Calu3 (cell line): ENCODE measurements at places on chromosomes 16 and 17.

DNA sequence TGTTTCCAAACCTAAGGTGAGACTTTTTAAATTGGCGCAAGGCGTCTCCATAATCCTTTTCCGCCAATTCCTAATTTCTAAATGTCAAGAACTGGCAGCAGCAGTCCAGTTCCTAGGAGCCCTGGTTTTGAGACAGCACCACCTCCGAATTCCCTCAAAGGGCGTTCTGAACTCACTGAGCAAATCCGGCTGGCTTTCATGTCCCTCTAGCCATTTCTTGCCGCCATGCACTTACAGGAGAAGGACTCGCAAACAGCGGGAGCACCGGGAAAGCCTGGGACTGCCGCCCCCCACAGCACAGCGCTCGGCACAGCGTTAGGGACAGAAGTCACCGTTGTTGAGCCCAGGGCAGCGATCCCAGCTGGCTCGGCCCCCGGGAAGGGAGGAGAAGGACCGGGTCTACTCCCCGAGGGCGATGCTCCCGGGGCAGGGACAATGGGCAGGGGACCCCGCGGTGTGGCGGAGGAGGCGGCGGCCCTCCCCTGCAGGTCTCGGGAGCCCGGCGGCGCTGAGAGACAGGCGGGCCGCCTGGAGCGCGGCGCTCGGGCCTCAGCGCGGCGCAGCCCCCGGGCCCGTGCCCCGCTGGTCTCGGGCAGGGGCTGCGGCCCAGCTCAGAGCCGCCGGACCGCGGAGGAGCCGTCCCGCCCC lies 545 bp downstream of the ARHGAP17 start:
- DNase-seq, result peak; percentile 56

DNA sequence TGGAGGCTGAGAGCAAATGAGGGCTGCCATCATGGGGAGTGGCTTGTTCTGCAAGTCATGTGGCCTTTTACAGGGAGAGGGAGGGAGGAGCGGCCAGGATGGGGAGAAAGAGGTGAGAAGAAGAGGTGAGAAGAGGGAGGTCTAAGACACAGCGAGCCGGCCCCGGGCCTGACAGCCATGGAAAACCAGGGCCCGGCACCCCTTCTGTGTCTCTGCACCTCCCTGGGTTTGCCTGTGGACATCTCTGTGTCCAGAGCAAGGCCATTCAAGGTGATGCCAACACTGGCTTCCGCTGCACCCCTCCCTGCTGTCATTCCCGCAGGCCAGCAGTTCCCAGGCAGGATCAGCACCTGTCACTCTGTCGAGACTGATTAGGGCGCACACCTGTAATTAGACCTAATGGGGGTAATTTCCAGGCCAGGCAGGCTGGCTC lies 75.6 kb downstream of the MGAT5B start:
- no peak for DNase-seq

- peak; percentile 94 for DNase-seq
Measured at GRCh38 chr17:72618001-72618509, 474.4 kb downstream of the SLC39A11 start.

DNA sequence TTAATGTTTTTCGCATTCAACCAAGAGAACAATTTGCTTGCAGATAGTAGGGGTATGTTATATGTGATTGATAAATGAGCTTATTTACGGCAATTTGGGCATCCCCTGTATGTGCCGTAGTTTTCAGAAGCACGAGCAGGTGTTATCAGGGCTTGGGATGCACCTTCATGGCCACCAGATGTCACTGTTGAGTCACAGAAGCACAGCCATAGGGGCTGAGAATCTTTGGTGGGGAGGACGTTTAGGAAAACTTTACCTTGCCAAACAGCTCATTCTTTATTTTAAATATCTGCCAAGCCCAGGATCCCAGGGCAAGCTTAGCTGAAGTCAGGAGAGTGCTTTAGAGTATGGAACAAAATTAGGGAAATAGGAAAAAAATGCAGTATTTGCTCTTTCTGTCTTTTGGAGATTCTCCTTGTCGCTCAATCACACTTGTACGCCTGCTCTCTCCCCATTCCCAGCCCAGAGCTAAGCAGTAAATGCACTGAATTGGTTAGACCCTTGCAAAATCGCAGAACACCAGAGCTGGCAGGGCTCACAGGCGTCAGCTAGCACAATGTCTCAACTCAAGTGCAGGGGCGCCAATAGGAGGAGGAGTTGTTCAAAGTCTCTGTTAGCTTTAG lies 93.6 kb upstream of the MPHOSPH6 start:
- peak; percentile 66 for DNase-seq

- DNase-seq, result no peak
Measured at GRCh38 chr16:27327586-27327915, 13.8 kb downstream of the IL4R start.

DNA sequence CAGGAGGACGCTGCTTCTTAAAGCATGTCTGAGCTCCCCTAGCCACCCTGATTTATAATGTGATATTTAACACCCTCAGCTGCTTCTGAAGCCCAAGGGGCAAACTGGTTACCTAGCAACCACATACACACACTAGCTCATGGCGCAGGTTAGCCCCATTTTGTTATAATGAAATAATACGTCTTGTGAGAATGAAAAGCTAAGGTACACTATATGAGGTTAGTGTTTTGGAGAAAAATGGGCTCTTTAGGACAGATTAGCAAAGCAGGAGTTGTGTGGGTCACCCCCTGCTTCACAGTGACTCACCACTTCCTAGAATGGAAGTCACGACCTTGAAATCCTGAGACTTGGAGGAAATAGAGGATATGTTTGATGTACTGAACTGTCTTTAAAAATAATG lies 404.8 kb upstream of the HSBP1 start:
- DNase-seq, result no peak

DNA sequence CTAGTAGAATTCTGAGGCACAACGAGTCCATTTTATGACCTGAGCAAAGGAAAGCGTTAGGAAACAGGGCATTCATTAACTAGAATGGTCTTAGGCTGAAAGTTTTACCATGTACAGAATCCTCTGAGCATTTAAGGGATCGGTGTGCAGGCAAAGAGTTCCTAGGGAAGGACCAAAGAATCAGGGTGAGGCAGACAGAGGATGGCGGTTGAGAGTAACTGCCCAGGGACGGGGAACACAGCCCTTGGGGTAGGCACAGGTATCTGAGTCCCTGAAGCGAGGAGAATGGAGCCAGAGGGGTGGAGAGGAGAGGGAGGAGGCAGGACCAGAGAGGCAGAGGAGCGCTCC lies 14.0 kb upstream of the ITGB3 start:
- DNase-seq, result no peak
